ENCODE measurements at places on chromosomes 3 and 15. TPM values are rescaled to one million over a fixed set of nuclear protein-coding genes. Genes with fewer than 3 reads are reported as not detected.

ARL6IP5 gene
- total RNA-seq = 44.0 TPM

STAB1 gene
- 95.8 TPM for total RNA-seq

VGLL3 gene
- total RNA-seq = 7.5 TPM

ANKRD34C gene
- 0.12 TPM for total RNA-seq

HCN4 gene
- total RNA-seq = 0.47 TPM

ADGRG7 gene
- not detected for total RNA-seq

SPINK8 gene
- not detected for total RNA-seq

HRG gene
- 0.88 TPM for total RNA-seq

FGF7 gene
- total RNA-seq = 18.9 TPM

DGKG gene
- 2.3 TPM for total RNA-seq

HIGD2B gene
- total RNA-seq = not detected

TMC3 gene
- not detected for total RNA-seq

SPRED1 gene
- 40.4 TPM for total RNA-seq

OR5K2 gene
- total RNA-seq = not detected

SETD2 gene
- 66.4 TPM for total RNA-seq

NOX5 gene
- total RNA-seq = 0.23 TPM

NUP210 gene
- total RNA-seq = 27.6 TPM

CD80 gene
- 0.18 TPM for total RNA-seq
